Fibroblast of skin of abdomen (primary cell): ENCODE measurements at places on chromosomes 3 and 15.

DNA sequence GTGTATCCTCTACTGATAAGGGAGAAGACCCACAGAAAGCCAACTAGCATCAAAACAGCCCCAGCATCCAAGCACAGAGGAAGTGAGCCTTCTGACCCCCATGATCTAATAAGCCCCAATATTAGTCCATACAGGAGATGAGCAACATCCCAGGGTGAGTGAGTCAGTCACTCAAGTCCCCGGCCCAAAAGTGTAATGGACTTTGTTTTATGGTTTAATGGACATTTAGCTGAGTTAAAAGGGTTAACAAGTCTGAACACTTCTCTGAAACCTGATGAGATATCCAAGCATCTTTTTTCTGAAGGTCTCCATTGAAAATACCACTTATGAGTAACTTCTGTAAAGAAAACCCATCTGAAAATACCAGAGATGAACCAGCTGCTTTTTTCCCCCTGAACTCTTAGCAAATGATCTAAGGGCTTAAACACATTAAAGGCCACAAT, 115.6 kb downstream of the GREM1 start:
- no peak for DNase-seq

GRCh38 chr15:58966698-58967097, 20.8 kb upstream of the RNF111 start:
- peak; percentile 68 for DNase-seq

- DNase-seq, result no peak
Observed at GRCh38 chr3:169827712-169828111, 15.0 kb upstream of the LRRC34 start.

DNA sequence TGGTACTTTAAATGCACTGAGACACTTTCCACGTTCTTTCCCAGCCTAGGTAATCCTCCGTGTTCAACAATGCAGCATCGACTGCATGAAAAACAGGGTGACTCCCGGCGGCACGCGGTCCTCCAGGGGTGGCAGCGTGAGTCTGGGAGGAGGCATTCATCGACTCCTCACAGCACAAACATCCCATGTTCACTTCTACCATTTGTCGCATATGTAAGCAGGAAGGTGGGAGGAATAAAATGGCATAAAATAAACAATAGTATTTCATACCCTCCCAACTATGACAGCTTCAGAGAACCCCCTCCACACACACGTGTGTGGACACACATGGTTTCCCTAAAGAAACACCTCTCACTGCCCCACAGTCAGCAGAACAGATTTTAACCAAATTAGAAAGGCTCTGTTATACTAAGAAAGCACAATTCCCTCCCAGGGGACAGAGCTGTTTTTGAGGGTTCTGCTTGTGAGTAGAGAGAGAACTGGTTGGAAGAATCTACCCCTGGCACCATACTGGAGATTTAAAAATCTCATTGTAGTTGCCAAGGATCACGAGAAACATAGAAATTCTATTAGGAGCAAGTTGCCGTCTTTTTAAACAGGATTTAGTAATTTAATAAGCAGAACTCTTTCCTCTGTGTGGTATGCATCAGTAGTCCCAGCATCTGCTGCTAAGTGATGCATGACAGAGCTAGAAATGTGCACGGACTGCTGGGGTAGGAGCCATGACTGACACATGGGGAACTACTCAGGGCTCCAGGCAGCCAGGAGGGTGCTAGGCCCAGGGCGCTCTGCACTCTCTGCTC, 6.0 kb downstream of the FAM43A start:
- peak; percentile 32 for DNase-seq

DNA sequence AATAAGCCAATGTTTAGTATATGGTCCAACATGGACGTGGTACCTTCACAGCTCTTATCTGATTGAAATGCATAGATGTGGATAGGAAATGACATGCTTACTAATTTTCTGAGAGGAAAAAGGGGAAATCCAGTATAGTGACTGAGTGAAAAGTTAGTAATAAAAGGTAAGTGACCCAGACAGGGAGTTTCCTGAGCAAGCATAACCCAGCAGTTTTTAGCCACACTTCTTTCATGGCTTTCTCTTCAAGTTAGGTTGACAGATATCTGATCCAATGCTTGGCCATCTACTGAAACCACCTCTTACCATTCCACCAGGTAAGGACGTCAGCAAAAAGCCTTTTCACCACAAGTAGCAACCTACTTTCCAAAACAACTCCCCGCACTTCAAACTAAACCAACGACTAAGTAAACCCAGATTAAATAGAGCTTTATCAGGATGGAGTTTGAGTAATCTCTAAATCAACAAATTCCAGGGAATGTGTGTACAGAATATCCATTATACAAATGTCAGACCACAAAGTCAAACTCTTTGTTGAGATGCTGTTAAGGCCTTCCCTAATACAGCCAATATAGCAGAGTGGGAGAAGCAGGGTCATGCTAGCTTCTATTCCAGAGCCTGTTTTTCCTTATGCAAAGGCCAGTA, 329.7 kb downstream of the RORA start:
- DNase-seq, result no peak

DNA sequence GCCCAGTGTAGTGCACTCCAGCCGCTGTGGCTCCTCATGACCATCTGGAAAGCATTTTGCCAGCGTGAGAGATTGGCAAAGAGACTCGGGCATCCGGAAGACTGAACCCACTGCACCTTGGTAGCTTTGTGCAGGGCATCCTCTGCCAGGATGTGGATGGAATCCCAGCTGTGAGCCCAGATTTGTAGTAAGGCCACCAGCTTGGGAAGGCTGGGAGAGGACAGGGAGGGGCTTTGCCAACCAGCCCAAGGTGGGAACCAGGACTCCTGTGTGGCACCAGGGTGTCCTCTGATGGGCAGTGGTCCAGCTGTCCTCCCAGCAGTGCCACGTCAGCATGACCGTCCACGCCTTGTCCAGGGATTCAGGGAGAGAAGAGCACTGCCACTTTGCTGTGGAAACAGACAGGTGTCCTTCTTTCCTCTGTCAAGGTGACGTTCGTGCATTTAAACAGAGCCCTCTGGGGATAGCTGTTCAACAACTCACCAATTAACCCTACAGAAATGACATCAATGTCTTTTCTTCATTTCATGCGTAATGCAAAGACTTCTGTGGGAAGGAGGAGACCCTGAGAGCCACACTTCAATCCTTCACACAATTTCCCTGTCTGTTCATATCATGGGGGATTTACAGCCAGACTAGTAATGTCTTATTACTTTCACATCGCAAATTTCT, 19.1 kb downstream of the KLF15 start:
- no peak for DNase-seq

- DNase-seq, result peak; percentile 15
Observed at GRCh38 chr3:105322570-105323273, 44.0 kb upstream of the ALCAM start.

- DNase-seq, result no peak
Observed at GRCh38 chr3:150922611-150923010, 17.4 kb upstream of the MINDY4B start.

- DNase-seq, result no peak
Observed at GRCh38 chr3:112638327-112639020, 2.5 kb downstream of the CCDC80 start.

GRCh38 chr15:92902737-92903593, 2.8 kb downstream of the CHD2 start:
- DNase-seq, result no peak

DNA sequence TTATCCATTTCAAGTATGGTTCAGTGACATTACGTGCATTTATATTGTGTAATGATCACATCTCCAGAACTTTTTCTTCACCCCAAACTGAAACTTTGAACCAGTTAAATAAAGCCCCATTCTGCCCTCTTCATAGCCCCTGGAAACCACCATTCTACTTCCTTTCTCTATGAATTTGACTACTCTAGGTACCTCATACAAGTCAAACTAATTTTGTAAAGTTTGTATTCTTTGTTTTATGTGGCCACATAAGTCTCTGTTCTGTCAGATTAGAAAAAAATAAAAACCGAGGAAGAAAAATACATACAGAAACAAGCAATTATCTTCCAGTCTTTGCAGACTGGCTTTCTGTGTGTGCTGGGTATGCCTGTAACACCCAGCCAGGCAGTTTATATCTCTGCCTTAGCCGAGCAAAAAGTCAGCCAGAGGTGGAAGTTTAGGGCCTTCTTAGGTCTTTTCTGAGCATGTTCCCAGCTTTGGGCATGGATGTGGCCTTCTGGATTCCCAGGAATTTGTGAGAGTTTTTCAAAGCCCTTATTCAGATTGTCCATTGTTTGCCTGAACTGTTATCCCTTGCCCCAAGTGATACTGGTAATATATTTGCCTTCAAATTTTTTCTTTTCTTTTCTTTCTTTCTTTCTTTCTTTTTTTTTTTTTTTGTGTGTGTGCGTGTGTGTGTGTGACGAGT, 6.0 kb upstream of the GRAMD1C start:
- peak; percentile 13 for DNase-seq

DNA sequence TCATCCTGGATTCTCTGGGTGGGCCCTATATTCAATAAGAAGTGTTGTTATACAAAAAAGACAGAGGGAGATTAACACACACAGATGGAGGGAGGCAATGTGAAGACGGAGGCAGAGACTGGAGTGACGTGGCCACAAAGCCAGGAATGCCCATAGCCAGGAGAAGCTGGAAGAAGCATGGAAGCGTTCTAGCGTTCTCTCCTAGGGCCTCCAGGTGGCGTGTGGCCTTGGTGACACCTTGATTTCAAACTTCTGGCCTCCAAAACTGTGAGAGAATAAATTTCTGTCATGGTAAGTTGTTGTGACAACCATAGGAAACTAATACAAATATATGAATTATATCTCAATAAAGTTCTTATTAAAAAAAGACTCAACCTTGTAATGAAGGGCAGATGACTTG, 21.3 kb downstream of the THBS1 start:
- no peak for DNase-seq

GRCh38 chr3:123792473-123793201, 91.5 kb downstream of the MYLK start:
- DNase-seq, result no peak

DNA sequence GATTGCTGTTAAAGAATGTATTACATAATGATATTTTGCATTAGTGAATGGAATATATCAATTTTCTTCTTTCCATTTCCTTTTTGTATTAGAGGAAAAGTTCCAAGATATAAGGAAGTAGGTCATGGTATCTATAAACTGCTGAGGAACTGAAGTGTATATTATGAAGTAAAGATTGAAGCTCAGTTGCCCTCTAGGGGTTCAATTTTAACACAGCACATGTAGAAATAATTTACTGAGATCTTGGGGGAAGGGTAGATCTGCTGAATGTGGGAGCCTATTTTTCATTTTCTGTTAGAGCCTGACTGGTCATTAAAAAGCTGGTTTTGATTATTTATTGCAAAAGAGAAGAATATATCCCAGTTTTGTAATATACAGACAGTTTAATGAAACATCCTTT, 45.2 kb downstream of the CMC1 start:
- peak; percentile 33 for DNase-seq

- DNase-seq, result peak; percentile 13
Observed at GRCh38 chr15:91926908-91927270, 73.4 kb downstream of the SLCO3A1 start.

GRCh38 chr15:90300988-90301706, 35.7 kb downstream of the NGRN start:
- DNase-seq, result peak; percentile 40

DNA sequence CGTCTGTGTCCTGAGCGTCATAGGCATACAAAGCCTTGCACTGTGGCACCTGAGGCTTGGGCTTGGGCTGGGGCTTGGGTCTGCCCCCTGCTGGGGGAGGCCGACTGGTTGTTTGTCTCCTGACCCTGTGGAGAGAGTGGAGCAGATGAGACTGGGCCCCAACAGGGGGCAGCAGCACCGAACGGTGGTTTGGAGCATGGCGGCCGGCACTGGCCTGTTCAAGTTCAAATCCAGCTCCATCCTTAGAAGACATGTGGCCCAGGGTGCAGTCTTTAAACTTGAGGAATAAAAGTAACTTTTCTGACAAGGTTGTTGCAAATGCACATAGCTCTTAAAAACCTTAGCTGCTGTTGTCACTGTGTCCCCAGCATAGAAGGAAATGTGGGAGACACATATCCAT, 33.3 kb downstream of the CCNB2 start:
- DNase-seq, result peak; percentile 25

GRCh38 chr3:55431041-55431440, 56.1 kb downstream of the WNT5A start:
- no peak for DNase-seq

DNA sequence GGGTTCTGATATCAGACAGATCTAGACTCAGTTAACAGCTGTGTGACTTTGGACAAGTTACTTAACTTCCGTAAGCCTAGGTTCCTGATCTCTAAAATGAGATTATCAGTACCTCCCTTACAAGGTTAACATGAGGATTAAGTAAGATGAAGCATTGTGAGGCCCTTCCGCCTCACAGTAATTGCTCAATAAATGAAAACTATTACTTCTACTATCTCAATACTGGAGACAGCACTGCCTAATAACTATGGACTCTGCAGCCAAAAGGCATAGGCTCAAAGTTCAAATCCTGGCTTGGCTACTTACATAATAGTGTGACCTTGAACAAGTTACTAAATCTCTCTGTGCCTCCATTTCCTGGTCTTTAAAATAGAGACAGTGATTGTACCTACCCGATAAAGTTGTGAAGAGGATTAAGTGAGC, 82.0 kb upstream of the ATP11B start:
- no peak for DNase-seq

DNA sequence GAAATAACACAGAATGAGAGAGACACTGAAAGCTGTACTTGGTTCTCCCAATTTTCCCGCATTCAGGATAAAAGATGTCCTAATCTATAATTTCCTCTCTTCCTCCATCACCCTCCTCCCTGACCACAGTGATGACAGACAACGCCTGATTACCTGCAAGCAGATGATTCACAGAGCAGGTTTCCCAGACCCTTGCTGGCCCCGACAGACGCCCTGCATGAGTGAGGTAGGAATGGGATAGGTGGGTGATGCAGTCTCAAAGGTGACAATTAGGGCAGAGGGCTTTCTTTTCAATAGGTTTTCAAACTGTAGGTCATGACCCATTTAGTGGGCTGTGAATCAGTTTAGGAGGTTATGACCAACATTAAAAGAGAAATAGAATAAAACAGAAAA, 5.2 kb upstream of the CXCR6 start:
- DNase-seq, result no peak

DNA sequence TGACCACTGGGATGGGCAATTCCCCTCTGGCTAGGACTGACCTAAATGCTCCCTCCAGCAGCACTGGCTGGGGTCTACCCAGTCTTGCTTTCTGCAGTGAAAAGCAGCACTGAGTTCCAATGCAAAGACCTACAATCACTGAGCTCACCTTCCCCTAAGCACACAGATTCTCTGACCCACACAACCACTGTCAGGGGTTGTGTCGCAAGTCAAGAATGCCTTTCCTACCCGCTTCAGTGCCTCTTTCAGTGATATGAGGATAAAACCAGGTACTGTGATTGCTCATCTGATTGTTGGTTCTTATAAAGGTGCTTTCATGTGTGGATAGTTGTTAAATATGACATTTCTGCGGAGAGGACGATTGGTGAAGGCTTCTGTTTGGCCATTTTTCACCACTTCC, 345.6 kb downstream of the GAP43 start:
- DNase-seq, result no peak

- DNase-seq, result no peak
Observed at GRCh38 chr3:180646187-180646790, 33.0 kb downstream of the CCDC39 start.

DNA sequence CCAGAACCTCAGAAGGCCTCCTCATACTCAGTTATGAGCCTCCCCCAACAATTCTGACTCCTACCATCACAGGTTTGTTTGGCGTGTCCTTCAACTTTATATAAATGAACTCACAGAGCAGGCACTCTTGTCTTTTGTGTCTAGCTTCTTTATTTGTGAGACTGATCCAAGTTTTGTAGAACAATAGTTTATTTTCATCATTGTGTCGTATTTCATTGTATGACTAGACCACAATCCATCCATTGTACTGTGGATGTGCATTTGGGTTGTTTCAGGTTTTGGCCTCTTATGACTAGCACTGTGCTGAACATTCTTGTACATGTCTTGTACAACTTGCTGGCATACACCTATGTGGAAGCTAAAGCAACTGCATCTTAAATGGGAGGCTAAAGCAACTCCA, 292.8 kb upstream of the LYSMD4 start:
- DNase-seq, result no peak
